Epithelial cell of proximal tubule (primary cell): ENCODE measurements at places on chromosomes 13 and 19. TPM values are rescaled to one million over a fixed set of nuclear protein-coding genes. Genes with fewer than 3 reads are reported as not detected.
A peak's percentile ranks its signal among the peaks of the same experiment; 100 is the strongest.

DNA sequence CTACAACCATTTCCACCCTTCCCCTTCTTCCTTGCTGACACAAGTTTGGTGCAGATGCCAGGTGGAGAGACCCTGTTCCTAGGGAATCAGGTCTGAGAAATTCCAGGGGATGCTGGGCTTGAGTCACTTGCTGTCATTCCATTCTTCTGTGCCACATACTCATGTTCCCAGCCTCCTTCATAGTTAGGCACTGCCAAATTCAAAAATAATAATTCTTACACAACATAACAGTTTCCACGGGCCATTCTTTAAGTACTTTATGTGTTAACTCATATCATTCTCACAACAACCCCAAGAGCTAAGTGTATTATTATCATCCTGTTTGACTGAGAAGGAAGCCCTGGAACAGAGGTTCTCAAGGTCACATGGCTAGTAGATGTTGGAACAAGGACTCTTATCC is 27.1 kb upstream of the POMP start:
- no peak for DNase-seq

DNA sequence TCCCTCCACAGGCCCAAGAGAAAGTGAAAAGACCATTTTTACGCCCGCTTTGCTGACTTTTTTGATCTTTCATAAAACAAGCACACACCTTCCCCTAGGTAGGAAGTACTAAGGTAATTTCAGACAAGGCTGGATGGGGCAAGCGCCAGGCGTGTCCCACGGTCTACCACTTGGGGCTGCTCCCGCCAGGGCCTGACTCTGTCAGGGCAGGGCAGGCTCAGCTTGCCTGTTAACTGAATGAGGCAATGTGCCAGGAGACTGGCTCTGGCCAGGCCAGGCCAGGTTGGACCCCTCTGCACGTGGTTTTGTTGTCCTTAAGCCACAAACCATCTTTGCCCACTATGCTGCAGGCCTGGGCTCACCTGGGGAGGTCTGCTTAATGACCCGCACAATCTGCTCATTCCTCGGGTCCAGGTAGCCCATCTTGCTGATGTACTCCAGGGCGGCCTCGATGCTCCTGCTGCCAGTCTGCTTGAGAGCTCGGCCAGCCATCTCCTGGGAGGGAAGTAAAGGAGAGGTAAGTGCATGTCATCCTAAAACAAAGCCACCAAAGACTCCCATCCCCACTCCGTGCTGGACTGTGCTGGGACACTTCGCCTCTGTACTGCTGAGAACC is 70.4 kb downstream of the LATS2 start:
- DNase-seq = no peak

DNA sequence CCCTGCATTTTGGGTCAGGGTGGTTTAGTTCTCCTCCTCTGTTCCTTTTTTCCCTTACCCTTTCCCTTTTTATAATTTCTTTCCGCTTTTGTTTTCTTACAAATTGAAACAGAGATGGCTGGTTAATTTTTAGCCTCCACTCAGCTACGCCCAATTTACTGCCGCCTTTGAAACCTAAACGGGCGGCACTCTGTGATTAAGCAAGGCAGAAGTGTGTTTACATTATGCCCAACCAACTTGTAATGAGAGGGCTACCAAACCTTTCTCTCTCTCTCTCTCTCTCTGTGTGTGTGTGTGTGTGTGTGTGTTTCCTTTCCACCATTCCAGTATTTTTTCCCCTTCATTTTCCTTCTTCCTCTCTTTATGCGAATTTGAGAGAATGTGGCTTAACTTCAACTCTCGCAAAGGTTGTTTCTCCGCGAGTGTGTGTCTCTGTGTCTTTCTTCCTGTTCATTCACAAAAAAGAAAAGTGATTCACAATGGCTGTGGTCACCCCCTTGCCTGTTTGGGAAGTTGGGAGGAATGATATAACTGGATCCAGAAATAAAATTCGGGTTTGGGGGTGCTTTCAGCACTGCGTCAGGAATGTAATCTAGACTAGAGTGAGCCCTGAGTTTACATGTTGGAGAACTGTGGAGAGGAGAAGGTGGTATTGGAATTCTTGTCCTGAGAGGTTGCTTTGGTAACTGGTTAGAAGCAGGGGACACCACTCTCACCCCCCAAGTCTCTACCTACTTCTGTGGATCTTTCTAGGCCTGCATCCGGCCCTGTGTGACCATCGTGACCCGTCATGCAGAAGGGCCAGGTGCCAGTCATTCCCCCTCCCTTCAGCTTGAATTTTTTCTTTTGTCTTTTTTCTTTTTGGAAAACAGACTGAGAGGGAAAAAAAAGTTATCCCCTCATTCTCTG is 31.4 kb downstream of the NFIX start:
- peak; percentile 44 for DNase-seq

- no peak for DNase-seq
These were observed 59.7 kb downstream of the SHISA2 start for GRCh38 chr13:25992076-25992475.

- DNase-seq = no peak
These were observed 7.5 kb downstream of the KLF16 start for GRCh38 chr19:1855828-1856255.

GRCh38 chr13:53953183-53953582 is 924.6 kb downstream of the OLFM4 start:
- DNase-seq = no peak

GRCh38 chr13:110590577-110590976 is 24.8 kb upstream of the NAXD start:
- no peak for DNase-seq

DNA sequence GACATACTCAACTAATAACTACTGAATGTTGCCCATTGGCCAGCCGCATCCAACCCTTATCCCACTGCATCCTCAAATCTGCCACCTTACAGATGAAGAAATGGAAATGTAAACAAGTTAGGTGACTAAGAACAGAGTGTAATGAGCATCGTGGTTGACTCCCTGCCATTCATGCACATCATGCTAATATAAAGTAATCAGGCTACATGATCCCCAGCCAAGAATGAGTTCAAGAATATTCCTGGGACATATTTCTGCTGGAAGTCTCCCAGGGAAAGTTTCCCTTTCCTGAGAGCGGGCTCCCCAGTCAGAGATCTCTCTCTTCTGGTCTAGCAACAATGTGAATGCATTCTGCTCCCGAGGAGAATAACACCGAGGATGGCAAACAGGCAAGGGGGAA is 55.9 kb upstream of the SERP2 start:
- DNase-seq = no peak

GRCh38 chr19:7783991-7784423 is 21.0 kb downstream of the CLEC4M start:
- DNase-seq = no peak

DNA sequence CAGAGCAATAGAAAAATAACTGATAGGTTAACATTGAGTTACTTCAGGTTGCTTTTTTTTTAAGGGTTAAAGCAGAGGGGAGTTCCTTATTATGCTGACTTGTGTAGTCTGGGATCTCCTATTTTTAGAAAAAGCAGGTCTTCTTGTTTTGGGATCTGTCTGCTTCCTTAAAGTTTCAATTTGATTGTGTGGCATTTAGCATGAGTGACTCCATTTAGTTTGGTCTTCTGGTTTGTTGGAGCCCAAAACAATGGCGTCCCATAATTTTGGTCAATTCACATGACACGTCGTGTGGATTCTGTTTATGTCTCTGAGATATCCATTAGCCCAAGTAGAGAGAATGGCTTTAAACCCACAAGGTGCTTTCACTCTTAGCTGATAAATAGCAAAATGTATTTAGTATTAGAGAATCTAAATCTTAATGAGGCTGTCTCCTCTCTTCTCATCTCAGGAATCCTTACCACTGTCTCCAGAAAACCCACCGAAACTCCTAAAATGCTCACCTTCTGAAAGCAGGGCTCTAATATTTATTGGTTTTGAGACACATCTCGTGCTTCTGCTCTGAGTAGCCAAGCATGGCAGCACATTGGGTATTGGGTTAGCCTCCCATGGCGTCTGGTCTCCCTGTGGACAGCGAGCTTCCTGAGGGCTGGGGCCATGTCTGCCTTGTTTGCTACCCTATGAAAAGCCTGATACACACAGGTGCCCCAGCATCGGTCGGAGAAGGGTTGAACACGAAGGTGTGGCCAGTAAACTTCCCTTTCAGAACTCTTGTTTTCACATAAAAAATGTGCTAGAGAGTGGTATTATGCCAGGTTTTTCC is 67.2 kb upstream of the GPR183 start:
- DNase-seq = no peak

GRCh38 chr19:48500830-48501493 is 10.7 kb downstream of the LMTK3 start:
- DNase-seq = no peak

DNA sequence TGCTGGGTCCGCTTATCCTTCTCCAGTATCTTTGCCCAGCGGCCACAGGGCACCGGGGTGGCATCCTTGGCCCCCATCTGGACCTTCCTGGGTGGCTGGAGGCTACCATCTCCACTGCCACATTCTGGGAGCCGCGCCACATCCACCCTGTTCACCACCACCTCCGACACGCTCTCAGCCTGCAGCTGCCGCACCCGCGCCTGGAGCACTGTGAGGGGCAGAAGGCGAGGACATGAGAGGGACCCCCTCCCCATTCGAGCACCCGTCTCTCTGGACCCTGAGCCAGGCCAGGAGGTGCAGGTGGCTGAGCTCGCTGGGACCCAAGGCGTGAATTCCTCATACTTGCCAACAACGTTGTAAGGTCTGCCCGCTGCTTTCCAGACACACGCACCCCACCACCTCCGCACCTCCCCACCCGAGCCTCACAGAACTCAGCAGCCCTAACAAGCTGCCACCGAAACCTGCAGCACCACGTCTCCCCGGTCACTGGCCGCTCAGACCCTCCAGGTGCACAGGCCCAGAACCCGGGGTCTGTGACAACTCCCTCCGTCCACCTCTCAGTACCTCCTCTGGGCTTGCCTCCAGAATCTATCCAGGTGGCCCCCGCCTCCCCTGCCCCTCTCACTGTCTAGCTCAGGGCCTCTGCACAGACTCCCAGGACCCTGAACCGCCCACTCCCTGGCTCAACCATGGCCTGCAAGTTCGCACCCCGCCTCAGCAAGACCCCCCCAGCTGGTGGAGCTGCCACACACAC is 3.2 kb downstream of the POLRMT start:
- no peak for DNase-seq

DNA sequence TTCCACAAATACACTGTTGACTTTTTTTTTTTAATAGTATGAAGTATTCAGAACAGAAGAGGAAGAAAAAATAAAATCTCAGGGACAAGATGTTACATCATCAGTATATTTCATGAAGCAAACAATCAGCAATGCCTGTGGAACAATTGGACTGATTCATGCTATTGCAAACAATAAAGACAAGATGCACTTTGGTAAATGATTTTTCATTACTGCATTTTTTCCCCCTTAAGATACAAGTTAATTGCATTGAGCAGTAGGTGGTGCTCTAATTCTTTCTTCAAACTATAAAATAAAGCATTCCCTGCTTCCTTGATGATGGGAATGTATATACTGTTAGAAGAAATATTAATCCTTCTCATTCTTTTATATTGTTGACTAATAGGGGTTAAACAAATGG is 17.1 kb downstream of the UCHL3 start:
- no peak for DNase-seq

- DNase-seq = no peak
These were observed 48.8 kb downstream of the MLLT1 start for GRCh38 chr19:6230991-6231448.

DNA sequence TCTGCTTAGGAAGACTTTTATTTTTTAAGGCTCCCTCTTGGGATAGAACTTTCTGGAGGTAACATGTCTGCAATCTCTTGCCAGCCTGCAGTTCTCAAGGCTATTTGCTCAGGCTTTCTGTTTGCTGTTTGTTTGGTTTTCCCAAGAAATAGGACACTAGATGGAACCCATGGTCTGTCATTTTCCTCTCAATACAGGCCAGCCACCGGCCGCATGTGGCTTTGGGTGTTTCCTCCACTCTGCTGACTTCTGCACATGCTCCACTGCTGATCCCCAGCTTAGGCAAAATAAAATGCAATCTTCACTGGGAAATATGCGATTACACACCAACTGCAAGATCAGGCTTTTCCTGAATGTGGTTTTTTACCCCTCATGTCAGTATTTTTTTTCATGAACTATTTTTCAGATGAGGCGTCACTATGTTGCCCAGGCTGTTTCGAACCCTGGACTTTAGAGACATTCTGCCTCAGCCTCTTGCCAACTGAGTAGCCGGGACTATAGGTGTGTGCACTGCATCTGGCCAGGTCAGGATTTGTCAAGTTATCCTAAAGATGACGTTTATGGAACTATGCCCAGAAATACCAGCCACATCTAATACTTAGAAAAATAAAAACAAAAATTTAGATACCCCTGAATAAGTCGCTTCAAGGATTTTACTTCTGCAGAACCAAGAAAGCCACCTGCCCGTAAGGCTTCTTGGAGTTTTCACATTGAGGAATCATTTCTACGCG is 94.3 kb upstream of the PABPC3 start:
- no peak for DNase-seq

- no peak for DNase-seq
These were observed 238.3 kb upstream of the KLF12 start for GRCh38 chr13:74372511-74372910.

DNA sequence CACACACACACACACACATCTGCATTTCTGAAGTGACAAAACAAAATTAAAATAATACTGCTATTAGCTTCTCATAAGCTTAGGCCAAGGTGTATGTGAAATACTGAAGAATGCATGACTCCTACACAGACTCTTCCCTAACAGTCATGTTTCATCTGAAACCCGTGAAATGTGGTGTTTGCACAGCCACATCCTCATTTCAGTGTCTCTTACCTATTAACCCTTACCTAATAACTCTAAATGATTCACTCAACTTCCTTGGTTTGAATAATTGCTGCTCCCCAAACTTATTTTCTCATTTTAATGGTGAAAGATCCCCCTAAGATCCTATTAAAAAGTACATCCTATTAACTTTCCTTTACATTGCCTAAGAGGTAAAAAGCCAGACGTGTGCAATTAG is 117.6 kb downstream of the MIPEP start:
- DNase-seq = no peak

DNA sequence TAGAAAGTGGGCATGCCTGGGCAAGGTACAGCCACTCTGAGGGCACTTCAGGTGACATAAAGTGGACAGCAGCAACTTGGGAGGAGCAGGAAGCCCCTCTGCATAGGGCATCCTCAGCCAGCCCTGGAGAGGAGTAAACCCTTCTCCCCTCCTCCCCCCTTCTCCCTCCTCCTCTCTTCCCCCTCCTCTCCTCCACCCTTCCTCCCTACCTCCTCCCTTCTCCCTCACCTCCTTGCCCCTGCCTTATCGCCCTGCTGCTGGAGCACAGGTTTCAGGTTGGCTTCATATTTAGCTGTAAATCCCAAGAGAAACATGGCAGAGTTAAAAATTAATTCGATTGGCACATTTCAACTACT is 30.5 kb upstream of the ATP12A start:
- DNase-seq = no peak

Gene FAM83E
- 0.14 and 0.40 TPM in 2 replicates for total RNA-seq

Gene STAP2
- 49.2 and 70.8 TPM in 2 replicates for total RNA-seq

Gene F2RL3
- not detected in 2 replicates for total RNA-seq

Gene CLEC4M
- not detected in 2 replicates for total RNA-seq

Gene SLC25A41
- total RNA-seq = 0.23 TPM in 1 of 2 replicates, not detected in the other

Gene TRPC4
- total RNA-seq = 2.4 and 7.0 TPM in 2 replicates

Gene RAB3D
- total RNA-seq = 13.4 and 18.3 TPM in 2 replicates

Gene SOHLH2
- total RNA-seq = not detected in 2 replicates
